ENCODE measurements at places on chromosomes 3 and 15.

GRCh38 chr15:98700519-98700918 is 52.2 kb downstream of the IGF1R start:
- DNase-seq = no peak

DNA sequence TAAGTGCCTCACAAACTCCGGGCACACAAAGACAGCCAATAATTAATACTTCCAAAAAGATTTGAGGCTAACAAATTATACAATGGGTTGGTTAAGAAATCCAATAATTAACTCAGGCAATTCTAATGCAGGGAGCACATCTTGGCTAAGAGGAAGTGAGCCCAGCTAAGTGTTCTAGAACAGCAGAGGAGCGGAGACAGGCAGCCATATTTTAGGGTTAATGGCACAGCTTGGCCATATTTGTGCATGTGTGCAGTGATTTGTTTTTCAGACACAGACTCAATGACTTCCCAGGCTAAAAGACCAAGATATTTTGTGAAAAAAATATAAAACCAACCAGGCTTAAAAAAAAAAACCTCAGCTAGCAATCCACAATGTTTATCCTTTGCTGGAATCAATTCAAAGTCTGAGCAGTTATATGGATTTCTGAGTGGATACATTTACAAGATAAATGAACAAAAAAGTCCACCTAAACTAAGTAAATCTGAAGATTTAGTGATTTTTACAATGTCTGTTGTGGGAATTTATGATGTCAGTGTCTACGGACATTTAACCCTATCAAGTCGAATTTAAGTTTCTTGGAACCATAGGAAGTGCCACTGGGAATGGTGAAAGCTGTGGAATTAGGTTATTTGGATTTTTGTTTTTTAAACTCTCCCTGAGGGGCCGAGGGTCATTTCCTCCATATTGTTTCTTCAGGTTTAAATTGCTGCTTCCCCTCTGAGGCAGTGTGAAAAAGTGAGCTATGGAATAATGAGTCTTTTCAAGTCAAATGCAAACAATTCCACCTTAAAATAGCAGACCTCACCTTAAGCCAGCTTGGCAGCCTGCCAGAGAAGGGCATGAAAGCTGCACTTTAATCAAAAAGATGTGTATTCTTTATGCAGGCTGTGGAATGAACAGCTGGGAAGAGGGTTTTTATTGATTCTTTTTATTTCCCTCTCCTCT is 413.7 kb upstream of the TBL1XR1 start:
- no peak for DNase-seq

DNA sequence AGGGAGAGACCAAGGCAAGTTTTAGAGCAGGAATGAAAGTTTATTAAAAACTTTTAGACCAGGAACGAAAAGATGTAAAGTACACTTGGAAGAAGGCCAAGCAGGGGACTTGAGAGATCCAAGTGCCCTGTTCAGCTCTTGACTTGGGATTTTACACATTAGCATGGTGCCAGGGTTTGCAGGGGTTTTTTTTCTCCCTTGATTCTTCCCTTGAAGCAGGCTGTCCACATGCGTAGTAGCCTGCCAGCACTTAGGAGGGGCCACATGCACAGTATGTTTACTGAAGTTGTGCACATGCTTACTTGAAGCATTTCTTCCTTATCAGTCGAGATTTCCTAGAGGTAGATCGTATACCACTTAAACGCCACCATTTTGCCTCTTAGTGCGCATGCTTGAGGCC is 277.5 kb upstream of the AGTR1 start:
- no peak for DNase-seq

DNA sequence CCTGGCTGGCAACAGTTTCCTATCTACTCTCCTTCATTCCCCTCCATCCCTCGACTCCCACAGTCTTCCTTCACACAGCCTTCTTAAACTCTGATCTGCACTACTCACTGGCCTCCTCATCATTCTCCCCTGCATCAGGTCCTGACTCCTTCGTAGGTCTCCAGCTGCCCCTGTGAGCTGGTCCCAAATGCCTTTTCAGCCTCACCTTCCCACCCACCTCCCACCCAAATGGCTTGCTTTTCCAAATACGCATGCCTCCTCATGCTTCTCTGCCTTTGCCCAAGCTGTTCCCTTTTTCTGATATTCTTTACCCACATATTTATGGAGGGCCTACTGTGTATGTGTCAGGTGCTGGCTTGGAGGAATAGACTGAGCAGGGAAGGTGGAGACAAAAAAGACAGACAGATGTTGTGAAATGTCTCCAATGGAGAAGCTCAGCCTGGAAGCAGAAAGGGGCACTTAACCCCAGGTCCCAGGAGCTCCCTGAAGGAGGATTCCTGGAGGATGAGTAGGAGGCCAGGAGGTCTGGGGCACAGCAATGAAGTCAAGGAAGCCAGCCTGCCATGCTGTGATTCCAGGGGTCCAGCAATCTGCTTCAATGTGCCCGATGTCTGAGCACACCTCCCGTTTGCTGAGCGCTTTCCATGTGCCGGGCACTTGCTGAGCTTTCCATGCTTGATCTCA is 252.2 kb downstream of the SHQ1 start:
- DNase-seq = no peak

DNA sequence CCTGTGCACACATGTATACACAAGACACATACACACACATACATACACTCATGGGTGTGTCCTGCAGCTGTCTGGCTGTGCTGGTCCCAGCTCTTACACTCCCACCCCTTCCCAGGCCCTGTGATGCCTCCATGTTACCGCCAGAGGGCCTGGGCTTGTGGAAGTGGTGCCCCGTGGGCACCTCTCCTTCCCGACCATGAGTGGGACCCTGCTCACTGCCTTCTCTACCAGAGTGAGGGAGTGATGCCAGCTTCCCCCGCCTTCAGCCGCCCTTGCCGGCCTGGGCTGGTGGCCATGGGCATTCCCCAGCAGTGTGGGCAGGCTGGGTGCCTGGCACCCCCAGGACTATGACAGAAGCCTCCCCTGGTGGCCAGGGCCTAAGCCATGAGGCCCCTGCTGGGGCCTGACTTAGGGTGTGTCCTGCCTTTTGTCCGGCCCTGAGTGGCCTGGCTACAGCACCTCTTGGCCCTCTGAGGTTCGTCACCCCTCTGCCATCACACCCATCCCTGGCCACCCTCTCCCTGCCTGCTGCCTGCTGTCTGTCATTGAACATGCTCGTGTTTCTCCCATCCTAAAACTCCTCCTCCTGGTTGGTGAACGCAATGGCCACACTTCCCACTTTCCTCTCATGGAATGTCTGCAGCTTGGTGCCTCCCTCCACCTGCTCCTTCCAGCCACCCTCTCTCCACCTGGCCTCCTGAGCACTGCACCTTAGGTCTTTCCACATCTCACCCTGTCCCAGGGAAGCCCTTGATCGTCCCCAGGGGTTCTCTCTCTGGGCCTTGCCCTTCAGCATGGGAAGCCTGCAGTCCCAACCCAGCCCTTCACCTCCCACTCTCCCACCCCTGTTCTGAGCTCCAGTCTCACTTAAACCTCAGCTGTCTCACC is 14.6 kb downstream of the HDAC11 start:
- peak; percentile 69 for DNase-seq

GRCh38 chr3:147397155-147397874 is 9.0 kb downstream of the ZIC4 start:
- DNase-seq = no peak

DNA sequence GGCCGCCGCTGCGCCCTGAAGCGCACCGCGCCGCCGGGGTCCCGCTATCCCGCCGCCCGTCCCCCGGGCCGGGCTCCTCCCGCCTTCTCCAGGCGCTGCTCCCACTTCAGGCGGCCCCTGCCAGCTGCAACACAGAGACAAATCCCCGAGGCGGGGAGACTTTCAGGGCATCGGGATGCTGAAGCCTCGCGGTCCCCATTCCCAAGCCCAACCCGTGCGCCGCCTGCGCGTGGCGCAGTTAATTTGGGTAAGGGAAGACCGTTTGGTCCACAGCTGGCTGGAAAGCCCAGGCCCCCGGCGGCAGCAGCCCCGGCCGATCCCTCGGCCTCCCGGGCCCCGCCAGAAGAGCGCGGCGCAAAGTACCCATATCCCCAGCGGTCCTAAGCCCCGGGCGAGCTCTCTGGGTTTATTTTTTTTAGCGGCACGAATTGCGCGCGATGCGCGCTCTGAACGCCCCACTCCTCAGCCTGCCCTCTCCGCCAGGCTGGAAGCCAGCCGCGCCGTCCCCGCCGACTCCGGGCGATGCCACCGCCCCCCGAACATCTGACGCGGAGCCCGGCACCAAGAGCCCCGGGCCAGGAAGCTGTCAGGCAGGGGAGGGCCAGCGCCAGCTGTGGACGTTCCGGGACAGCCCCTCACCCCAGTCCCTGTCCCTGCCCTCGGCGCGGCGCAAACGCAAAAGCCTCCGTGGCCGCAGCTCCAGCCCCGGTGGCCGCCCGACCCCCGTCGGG is 517 bp downstream of the FBN1 start:
- DNase-seq = peak; percentile 57

DNA sequence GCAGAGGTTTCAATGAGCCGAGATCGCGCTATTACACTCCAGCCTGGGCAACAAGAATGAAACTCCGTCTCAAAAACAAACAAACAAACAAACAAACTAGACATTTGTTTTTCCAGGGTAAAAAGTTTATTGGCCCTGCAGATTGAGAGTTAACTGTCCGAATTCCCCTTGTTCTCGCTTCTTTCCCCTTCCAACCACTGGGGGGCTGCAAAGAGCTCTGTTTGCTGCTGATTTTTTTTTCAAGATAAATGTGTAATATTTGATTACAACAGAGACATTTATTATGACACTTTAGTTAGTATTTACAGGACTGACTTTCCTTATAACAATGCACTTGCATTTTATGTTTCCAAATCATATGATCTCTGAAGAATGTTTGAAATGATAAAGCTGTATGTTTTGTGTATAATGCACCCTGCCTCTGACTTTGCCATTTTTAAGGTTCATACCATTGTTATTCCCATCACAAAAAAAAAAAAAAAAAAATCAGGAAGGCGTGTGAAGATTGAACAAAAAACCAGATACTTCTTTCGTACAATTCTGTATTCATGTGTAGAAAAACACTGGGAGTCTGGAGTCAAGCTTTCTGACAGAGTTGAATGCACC is 2.8 kb downstream of the CLSTN2 start:
- peak; percentile 48 for DNase-seq

GRCh38 chr15:80194914-80195313 is 42.1 kb downstream of the FAH start:
- DNase-seq = no peak

- DNase-seq = no peak
Measured at GRCh38 chr3:158792709-158793108, 9.1 kb upstream of the MFSD1 start.

GRCh38 chr3:39096775-39097174 is 10.7 kb downstream of the GORASP1 start:
- no peak for DNase-seq

DNA sequence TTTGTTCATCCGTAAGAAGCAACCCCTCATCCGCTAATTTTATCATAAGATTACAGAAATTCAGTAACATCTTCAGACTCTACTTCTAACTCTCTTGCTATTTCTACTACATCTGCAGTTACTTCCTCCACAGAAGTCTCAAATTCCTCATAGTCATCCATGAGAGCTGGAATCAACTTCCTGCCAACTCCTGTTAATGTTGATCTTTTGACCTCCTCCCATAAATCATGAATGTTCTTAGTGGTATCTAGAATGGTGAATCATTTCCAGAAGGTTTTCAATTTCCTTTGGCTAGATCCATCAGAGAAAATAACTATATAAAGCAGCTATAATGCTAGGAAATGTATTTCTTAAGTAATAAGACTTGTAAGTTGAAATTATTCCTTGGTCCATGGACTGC is 115.1 kb downstream of the TAFA4 start:
- DNase-seq = no peak

DNA sequence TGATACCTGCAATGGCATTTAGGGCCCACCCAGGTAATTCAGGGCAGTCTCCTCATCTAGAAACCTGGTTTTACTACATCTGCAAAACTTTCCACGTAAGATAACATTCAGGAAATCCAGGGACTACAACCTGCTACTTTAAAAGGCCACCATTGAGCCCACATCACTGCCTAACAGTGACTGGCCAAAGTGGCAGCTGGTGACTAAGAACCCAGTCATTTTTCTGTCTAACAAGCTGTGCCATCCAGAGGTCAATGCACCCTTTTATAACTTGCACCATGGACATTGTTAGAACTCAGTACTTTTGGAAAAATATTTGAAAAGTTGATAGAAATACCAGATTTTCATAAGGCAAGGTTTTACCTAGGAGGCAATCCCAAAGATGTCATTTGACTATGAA is 492.4 kb downstream of the OTOL1 start:
- no peak for DNase-seq

- DNase-seq = peak; percentile 41
Measured at GRCh38 chr15:74519311-74519710, 21.7 kb upstream of the ARID3B start.

DNA sequence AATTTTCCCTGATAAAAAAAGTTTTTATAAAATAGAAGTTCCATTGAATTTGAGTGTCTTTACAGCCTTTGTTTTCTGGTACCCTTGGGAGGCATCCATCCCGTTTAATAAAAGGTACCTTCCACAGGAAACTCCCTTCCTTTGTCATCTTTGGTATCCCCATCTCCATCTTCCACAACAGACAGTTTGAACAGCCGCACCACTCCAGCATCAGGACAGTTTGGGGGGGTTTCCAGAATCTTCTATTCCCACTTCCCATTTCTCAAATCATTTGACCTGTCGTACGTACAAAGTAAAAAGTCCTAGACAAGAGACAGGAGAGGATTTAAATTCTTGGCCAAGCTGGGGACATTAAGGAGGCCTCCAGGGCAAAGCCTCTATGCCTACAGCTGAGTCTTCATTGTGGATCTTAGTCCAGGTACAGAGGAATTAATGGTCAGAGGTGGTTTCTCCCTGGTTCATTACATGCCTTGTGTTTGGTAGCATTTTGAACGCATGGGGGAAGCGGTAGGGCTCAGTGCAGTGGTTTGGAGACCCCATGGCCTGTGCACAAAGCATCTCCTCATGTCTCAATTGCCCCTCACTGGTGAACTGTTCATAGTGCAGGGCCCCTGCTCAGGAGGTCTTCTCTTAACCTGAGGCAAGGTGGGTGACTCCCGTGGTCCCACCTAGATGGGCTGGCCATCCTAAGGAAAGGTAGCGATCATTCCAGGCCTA is 19.4 kb upstream of the BCL2A1 start:
- no peak for DNase-seq

GRCh38 chr15:82129761-82130160 is 83.9 kb upstream of the MEX3B start:
- DNase-seq = no peak

DNA sequence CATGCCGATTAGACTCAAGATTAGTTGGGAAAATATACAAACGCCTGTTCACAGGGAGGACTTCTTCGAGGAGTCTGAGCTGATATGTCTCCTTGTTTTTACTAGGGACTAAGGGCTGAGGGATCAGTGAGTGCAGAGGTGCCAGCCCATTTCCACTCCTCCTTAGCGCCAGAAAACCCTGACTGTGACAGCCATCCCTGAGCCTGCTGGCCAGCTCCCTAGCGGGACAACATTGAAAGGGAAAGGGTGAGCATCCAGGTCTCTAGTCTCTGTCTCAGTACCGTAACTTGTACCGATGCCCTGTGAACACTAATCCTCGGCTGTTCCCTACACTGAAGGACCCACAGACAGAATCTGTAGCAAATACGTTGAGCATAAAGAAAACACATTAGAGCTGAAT is 243.4 kb downstream of the WNT5A start:
- DNase-seq = no peak

- DNase-seq = peak; percentile 32
Measured at GRCh38 chr15:76930831-76931396, 635 bp upstream of the RCN2 start.

GRCh38 chr3:25397150-25397549 is 30.9 kb upstream of the RARB start:
- DNase-seq = no peak

- DNase-seq = no peak
Measured at GRCh38 chr15:67183443-67184169, 70.9 kb downstream of the AAGAB start.

- no peak for DNase-seq
Measured at GRCh38 chr15:77402740-77403379, 17.0 kb downstream of the PEAK1 start.

Data from hematopoietic multipotent progenitor cell treated with erythropoietin and hydrocortisone succinate and interleukin-3 and kit ligand, for 6 days (in vitro differentiated cells).